ENCODE measurements at places on chromosomes 6 and 20.

GRCh38 chr6:50846852-50847155 is 28.1 kb downstream of the TFAP2B start:
- DNase-seq: no peak

GRCh38 chr20:11890331-11891076 is 27.2 kb upstream of the BTBD3 start:
- DNase-seq: peak; percentile 95

DNA sequence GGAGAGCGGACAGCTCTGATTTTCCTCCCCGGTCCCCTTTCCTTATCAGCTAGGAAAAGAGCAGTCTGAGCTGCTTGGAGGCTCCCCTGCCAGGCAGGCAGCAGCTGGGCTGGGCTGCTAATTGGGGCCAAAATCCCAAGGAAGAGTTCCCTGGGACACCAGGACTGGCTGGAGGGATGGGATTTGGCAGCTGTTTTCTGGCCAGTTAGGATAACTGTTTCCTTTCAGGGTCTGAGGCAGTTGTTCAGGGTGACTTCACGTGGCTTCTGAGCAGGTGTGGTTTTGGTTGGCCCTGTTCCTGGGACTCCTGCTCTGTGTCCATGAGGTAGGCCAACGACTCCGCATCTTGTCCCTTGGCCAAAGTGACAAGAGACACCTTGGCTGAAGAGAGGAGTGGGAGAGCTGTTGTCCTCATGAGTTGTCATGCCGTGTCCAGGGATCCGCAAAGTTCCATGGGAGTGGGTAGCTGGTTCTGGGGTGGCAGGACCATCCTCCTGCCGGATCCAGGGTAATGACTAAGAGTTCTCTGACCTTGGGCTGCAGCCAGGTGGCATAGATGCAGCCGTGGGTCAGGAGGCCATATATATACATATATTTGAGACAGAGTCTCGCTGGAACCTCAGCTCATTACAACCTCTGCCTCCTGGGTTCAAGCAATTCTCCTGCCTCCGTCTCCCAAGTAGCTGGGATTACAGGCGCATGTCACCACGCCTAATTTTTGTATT is 21.2 kb downstream of the MRPS18A start:
- no peak for DNase-seq

GRCh38 chr6:40378071-40378724 is 209.0 kb downstream of the LRFN2 start:
- DNase-seq: no peak

DNA sequence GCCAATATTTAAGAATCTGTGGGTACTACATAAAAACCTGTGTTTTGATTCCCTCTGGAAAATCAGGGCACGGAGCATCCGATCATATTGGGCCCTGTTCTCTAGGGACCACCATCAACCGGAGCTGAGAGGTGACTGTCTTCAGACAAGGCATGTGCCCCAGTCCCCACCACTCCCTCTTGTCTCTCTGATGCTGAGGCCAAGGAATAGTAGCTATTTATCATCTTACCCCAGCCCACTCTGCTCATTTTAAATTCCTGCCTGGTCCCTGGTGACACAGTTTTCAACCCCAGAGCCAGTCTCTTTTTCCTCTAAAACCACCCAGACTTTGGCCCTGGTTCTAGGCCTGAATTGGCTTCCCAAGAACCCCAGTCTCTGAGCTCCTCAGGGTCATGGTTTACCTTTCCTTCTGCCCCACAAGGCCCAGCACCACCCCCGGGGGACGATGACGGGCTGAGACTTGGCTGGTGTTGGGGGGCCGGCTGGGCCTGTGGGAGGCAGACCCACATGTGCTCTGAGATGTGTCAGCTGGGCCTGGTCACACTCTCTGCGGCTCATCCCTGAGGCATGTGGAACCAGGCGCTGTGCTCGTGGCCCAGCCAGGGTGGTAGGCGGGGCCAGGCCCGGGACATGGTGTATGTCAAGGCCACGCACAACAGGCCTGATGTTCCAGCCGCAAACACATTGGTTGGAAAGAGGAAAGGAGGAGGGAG is 114.4 kb downstream of the CEBPB start:
- no peak for DNase-seq

GRCh38 chr20:24762371-24762770 is 186.7 kb upstream of the CST7 start:
- DNase-seq: no peak

- DNase-seq: no peak
Measured at GRCh38 chr6:15194453-15194852, 51.4 kb upstream of the JARID2 start.

DNA sequence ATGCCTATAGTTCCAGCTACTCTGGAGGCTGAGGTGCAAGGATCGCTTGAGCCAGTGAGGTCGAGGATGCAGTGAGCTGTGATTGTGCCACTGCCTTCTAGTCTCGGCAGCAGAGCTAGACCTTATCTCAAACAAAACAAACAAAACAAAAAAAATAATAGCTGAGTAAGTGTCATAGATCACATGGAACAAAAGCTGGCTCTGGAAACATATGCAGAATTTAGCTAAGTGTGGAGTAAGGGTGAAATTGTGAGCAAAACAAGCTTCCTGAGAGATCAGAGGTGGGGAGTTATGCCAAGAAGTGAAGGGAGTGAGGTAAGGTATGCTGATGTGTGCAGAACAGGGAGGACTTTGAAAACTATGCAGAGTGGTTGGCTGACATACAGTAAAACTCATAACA is 18.7 kb downstream of the SGK1 start:
- no peak for DNase-seq

GRCh38 chr20:5586720-5587119 is 163.5 kb upstream of the SHLD1 start:
- no peak for DNase-seq

DNA sequence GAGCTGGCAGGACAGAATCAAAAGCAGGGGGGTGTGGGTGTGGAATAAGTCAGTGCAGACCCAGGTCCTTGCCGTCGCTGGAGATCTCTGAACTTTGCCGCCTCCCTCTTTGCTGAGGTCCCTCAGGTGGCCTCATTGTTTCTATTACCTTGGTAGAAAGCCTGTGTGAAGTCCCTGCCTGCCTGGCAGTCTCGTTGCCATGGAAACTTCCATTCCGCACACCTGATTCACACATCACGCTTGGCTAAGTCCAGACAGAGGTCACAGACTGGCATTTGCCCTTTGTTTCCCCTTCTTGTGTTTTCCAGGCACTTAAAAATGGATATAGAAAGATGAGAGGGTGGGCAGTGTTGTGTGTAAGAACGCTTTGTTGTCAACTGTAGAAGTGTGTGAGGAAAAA is 260.6 kb downstream of the PRL start:
- peak; percentile 84 for DNase-seq

GRCh38 chr6:98944598-98945081 is 3.1 kb downstream of the FBXL4 start:
- DNase-seq: no peak

DNA sequence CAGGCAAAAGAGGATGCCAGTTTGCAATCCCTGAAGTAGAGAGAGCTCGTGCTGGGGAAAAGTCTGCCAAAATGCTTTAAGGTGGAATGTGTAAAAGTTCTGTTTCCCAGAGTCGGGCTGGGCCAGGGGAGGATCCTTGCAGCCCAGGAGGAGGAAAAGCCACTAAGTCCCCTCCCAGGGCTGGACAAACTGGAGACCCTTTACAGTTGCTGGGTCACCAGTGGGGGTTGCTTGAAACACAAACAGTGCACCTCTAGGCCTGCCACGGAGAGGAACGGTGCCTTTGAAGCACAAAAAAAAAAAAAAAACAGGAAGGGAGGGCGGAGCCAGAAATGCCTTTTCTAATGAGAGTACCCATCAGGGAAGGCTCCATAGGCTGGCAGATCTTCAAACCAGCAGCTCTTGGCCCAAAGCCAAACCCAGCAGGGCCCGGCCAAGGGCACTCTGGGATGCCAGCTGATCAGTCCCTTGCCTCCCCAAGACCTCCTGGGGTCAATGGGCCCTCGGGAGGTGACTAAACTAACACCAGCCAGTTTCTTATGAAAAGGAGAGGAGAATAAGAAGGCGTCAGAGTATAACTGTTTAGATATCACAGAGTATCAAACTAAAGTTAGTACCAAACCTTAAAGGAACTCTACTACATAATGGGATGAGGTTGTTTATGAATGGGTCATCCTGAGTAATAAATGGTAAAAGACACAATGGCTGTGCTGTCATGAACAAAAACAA is 23.7 kb downstream of the HLA-A start:
- peak; percentile 89 for DNase-seq

GRCh38 chr6:125812394-125813292 is 21.9 kb downstream of the NCOA7 start:
- peak; percentile 37 for DNase-seq

GRCh38 chr6:35046862-35047261 is 94.3 kb downstream of the TCP11 start:
- DNase-seq: no peak

DNA sequence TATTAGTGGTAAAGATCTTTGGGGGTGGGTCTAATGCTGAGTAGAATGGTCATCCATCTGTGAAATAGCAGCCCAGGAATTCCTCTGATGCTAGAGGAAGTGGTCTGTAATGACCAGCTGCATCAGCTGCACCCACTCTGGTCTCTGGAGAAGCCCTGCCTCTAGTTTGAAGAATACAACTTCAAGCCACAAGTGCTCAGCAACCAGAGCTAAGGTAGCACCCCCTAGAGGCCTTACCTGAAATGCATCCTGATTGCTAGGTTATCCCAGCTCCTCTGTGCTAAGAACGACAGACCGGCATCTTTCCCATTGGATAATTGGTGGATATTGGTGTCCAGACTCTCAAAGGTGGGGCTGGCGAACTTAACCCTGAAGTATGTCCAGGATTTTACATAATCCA is 58.2 kb downstream of the DNAH8 start:
- DNase-seq: no peak

DNA sequence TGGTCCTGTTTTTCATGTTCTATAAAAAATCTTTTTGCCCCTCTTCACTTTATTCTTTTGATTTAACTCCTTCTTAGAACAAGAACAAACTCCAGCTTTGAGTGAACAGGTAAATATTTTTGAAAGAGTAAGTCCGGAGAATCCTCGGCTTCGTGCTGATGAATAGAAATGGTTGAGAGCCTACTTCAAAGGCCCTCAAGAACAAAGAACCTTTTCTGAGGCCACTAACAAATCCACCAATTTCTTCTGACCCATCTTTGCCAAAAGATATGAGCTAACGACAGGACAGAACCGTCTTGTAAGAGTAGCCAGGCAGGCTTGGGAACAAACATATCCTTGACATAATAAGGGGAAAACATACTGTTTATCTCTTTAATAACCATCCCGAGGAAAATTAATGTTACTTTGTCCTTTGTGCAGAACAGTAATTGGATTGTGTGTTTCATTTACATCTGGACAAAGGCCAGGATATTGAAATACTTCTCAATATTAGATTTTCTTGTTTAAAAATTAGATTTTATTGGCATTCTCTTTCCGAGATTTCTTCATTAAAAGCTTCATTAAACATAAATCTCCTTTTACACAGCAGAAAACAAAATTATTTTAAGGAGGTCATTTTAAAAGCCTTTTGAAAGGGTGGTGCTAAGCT is 52.9 kb downstream of the NOX3 start:
- DNase-seq: no peak

DNA sequence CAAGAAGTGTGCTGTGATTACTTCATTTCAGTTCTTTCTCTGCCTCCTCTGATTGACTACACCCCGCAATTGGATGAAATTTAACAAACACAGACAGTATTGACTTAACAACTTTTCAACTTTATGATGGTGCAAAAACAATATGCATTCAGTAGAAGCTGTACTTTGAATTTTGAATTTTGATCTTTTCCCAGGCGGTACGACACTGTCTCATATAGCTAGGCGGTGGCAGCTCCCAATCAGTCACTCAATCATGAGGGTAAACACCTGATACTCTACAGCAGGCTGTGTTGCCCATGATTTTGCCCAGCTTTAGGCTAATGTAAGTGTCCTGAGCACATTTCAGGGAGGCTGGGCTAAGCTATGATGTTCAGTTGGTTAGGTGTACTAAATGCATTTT is 47.6 kb upstream of the MYLIP start:
- no peak for DNase-seq

DNA sequence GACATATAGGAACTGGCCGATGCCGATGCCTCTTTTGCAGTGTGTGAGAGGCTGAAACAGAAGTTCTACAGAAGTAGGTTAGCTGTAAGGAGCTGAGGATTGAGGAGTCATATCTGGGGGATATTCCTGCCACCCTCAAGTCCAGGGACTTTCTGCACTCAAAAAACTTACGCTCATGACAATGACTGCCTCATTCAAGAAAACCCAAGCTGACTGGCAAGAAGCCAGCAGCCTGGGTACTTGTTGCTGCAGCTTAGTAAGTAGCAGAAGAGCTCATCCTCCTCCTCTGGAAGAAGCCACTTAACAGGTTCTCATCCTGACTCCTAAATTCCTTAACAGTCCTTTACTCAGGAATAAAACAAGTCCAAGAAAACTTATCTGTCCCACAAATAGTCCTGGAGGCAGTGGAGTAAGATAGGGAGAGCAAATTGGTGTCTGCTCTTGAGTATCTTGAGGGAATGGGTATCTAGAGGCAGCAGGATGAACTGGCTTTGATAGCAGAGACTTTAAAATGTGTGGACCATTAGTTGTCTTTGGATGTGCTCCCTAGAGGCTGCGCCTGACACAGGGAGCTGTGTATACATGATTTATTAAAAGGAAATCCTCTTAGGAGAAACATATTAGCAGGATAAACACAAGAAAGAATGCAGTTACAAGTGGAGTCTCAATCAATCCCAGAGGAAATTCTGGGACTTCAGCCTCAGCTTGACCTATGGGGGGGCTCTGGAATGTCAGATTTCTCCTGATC is 7.4 kb downstream of the CALHM5 start:
- no peak for DNase-seq

GRCh38 chr6:106869203-106869602 is 105.3 kb downstream of the CD24 start:
- no peak for DNase-seq

DNA sequence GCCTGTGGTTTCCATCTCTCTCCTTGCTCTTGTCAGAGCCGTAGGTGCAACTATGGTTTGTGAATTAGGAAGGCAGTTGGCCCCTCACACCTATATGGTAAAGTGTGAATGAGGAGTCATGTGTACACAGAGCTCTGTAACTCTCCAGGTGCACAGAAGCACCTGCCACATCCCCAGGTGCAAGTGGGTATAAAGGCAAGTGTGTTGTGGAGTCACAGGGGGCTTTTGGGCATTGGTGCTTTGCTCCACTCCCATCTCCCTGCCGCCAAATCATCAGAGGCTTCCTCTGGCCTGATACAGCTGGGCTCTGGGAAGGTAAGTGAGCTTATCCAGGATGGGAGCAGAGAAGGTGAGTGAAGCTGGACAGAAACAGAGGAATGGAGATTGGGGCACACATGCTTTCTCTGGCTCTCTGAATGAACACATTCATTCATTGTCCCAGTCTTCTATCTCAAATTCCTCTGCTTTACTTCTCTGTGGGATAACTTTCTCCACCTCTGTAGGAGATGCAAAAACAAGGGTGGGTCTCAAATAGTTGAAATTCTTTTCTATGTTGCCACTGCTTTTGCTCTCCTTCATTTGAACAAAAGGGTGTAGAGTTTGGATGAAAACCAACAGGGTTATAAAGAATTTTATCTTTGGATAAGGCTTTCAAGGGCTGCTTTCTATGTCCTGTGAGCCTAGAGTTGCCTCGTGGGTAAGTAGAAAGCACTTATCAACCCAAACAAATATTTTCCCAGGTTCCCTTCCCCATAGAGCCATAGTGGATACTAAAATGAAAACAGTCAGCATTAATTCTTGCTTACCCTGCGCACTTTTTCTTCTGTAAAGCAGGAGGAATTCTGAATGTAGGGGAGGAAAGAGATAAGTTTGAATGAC is 45.0 kb upstream of the RIPOR2 start:
- DNase-seq: peak; percentile 44

Data from PC-9 (cell line).